Fibroblast of skin of right quadriceps (primary cell): ENCODE measurements at places on chromosomes 16 and 17.

DNA sequence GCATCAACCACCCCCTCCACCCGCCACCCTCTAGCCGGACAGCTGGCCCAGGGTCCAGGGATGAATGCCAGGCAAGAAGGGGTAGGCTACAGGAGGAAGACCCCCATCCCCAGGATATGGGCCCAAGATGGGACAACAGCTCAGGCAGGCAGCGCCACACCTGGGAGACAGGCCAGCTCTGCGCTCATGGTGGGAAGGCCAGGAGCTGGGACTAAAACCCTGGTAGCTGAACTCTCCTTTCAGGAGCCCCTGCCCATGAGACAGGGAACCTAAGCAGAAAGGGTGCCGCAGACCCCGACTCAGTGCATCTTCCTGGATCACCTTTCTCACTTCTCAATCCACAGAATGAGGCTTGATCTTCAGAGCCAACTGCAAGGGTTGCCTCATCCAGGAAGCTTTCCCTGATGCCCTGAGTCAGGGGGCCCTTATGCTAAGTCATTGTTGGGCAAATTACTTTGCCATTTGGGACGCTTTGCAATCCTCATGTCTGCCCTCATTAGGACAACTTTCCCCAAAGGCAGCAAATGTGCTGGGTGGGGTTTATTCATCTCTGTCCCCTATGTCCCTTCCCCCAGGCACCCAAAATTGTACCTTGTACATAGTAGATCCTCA, 9.0 kb downstream of the ZDHHC1 start:
- no peak for DNase-seq

DNA sequence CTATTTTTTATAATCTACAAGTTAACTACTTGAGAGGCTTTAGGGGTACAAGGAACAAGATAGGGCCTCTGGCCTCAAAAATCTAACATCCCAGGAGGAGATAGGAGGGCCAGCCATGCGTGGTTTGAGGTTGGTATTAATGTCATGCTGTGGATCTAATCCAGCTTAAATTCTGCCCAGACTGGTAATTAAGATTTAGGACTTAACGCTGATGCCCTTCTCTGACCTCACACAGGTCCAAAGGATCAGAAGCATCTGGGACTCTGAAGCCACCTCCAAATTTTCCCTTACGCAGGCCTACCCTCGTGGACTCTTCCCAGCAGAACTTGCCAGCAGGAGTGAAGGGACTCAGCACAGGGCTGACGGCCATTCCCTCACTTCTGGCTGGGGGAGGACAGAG, 15.1 kb downstream of the SLC6A4 start:
- DNase-seq: no peak

DNA sequence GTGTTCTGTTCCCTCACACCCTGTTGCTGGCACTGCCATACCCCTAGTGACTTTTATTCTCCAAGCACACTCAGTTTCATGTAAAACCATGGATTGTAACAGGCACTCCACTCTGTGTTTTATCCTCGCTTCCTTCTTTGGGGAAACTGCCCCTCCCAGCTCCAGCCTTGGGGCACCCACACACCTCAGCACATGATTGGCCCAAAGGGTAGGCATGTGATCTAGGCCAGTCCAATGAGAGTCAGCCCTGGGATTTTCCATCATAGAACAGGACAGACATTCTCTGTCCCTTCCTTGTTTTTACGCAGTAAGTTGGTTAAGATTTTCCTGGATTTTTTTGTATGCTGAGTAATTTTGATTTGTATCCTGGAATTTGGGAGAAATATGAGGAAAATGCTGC, 115.4 kb downstream of the C16orf95 start:
- DNase-seq: no peak

DNA sequence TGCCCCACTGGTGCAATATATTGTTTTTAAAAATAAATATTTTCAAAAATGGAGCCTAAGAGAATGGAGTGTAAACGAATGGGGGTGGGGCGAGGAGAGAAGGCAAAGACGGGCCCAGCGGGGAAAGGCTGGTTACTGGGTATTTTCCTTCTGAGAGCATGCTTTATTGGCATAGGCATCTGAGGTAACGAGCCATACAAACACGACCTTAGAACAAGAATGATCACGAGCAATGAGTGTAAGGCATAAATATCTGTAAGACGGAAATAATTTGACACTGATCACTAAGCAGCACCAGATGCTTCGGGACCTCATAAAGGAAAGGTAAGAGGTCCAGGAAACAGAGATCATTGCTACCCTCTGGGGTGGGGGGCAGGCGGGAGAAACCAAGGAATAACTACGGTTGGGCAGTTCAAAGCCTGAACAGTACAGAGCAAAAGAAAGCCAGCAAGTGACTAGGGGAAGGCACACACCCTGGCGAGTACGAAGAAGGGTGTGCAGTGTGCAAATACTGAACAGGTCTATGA, 959 bp downstream of the SSH2 start:
- peak; percentile 34 for DNase-seq

GRCh38 chr17:55420067-55420775, 1.4 kb downstream of the MMD start:
- no peak for DNase-seq

DNA sequence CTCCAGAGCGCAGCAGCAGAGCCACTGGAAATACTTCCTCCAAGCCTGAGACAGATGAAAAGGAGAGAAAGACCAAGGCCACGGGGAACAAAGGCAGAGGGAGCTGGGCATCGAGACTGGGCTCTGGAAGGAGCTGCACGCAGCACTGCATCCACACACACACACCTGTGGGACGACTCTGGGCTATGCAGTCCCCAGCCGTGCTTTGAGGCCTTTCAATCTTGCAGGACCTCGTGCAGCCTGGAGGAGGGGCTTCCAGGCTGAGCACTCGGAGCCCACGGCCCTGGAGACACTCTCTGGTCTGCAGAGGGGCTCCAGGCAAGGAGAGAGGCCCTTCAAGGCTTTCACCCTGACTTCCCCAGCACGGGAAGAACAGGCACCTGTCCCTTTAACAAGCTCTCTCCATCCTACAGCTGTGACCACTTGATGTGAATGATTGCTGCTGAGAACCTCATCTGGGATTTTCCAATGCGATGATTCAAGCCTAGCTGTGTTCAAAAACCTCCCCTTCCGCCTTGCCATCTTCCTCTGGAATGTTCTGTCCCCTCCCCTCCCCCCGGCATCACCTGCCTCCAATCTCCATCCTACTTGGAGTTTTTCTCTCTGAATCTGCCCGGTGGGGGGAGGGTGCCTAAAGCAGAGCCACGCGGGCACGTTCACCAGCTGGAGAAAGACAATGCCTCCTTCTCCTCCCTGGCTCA, 37.5 kb downstream of the RBFOX3 start:
- no peak for DNase-seq

GRCh38 chr16:67463691-67464090, 17.3 kb downstream of the ATP6V0D1 start:
- no peak for DNase-seq

GRCh38 chr17:37305406-37305905, 70.3 kb upstream of the C17orf78 start:
- no peak for DNase-seq

DNA sequence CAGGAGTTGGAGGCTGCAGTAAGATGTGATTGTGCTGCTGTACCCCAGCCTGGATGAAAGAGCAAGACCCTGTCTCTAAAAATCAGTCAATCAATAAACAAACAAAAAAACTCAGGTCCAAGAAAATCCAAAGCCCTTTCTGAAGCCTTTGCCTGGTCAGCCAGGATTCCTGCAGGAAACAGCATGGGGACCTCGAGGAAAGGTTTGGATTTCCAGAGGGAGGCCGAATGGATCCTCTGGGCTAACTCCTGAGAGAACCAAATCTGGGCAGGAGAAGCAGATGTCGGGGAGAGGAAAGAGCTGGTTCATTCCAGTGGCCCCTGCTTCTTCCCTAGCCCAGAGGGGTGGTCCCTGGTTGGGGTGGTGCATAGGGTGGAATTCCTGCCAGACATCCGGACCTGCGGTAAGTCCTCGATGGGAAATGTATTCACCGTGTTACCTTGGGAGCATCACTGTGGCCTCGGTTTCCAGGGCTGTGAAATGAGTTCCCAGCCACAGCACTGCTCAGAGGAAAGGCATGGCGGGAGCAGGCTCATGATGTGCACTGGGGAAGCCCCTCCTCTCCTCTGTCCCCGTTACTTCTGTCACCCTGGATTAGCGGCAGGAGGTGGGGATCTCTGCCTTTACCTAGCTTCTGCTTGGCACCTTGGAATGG, 75.1 kb downstream of the CYLD start:
- DNase-seq: no peak

GRCh38 chr17:6702567-6703215, 10.5 kb downstream of the SLC13A5 start:
- no peak for DNase-seq

- no peak for DNase-seq
Observed at GRCh38 chr17:34841467-34841866, 119.8 kb downstream of the CCT6B start.

DNA sequence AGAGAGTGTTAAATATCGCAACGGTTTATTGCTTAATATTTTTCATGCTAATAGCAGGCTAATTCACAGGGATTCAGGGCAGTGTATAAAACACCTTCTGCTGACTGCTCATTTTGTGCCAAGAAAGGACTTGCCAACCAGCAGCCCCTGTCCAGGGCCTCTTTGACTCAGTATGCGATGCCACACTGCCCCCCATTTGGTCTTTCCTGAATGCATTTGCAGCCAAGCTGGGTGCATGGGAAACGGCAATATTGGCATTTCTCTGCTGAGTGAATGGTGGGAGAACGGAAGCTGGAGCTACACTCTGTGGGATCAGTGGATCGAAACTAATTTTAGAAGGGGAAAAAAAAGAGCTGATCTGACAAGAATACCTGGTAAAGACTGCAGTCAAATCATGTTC, 152.9 kb upstream of the C16orf82 start:
- no peak for DNase-seq

- DNase-seq: peak; percentile 22
Observed at GRCh38 chr16:546909-547770, 13.1 kb upstream of the PRR35 start.

DNA sequence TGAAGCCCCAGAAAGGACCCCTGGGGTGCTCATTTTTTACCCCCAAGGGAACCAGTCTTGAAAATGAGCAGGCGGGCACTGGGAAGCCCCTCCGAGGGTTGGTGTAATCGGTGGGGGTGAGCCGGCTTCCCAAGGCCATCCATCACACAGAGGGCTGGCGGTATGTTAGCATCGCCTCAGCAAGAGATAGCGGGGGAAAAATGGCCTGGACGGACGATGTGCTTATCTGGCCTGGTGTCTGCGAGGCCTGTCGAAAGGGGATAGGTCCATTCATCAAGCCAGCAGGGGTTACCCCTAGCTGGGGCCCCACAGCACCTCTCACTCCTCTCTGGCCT, 188.9 kb downstream of the IRF8 start:
- no peak for DNase-seq

DNA sequence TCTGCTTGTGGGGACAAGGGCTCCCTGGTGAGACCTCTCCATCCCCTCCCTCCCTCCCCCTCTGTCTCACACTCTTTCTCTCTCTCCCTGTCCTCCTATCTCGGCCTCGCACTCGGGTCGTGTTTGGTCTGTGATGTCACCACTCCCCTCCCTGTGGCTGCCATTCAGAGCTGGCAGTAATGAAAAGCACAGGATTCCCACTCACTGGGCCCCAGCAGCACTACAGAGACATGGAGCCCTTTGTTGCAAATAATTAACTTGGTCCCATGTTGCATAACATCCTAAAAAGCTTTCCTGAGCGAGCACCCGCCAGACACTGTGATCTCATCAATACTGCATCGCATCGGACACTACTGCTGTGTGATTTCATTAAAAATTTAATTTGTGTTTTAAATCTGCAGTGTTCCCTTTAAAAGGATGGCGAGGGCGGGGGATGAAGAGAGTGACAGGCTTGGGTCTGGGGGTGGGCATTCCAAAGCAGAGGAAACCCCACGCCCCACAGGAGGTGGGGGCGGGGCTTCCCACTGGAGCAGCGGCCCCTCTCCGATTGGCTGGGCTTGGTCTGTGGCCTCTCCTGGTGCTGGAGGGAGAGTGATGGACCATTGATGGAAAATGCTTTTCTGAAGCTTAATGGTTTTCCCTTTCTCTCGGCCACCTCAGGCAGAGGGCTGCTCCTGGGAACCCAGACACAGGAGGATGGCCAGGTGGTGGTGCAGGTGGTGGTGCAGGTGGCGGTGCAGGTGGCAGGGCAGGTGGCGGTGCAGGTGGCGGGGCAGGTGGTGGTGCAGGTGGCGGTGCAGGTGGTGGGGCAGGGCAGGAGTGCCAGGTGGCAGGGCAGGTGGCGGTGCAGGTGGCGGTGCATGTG, 15.3 kb upstream of the NPTX1 start:
- DNase-seq: no peak

- DNase-seq: peak; percentile 70
Observed at GRCh38 chr16:65534121-65534528, 412.3 kb upstream of the CDH11 start.
